ENCODE measurements at places on chromosomes 5 and 9. TPM values are rescaled to one million over a fixed set of nuclear protein-coding genes. Genes with fewer than 3 reads are reported as not detected.

DNA sequence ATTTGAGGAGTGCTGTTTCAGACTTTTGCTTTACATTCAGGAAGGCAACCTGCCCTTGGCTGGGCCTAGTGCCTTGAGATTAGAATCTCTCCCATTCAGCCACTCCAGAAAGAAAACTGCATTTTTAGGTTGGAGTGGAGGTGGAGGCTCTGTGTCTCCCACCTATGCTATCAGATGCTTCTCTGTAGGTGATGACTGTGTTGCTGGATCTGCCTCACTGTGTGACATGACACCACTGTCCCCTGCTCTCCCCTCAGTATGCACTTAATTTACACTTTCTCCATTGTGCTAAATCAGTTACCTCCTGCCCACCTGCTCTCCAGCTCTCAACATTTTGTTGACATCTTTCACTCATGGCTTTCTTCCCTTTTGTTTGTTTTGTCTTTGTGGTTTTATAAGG is 265.8 kb downstream of the TENT4A start:
- no peaks in the 10 kb centered on the region for H3K36me3 ChIP-seq
- DNase-seq = no peak
- H3K4me1 ChIP-seq = no peaks in the 10 kb centered on the region
- no peaks in the 10 kb centered on the region for H3K27me3 ChIP-seq
- H3K4me3 ChIP-seq = no peak overlapping the region
- no peak overlapping the region for H3K27ac ChIP-seq

DNA sequence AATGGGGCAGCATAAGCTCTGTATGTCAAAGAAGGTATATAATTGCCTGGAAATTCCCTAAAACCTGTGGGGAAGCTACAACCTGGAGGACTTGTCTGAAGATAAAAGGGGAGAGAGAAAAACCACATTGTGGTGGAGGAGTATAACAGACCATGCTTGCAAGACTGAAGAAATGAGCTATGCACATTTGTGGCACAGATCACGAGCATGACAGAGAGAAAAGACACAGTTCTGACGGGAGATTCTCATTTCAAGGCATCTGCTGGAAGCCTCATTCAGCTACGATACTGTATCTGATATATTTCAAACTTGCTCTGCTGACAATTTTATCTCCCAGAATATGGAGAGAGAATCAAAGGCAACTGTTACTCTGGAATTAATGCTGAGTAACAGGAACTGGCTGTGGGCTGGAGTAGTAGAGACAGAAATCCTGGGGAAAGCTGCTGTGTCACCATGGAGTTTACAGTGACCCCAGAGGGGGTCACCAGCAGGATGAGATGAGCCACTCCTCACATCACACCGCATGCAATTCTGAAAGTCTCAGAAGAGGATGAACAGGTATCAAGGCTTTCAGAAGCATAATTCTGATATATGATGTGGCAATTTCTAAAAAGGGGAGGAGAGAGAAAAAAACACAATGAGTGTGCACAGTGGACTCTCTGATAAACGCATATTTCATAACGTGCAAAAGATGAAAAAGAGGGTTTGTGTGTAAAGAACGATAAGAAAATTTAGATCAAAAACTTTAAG is 528.8 kb downstream of the IRX1 start:
- H3K36me3 ChIP-seq = no peaks in the 10 kb centered on the region
- no peak overlapping the region for H3K27ac ChIP-seq
- no peak overlapping the region for H3K4me3 ChIP-seq
- DNase-seq = no peak

- H3K4me3 ChIP-seq = no peak overlapping the region
- H3K4me1 ChIP-seq = peaks cover 8% of the 10 kb centered on the region
- no peak overlapping the region for H3K27ac ChIP-seq
- DNase-seq = no peak
- H3K27me3 ChIP-seq = no peaks in the 10 kb centered on the region
- no peaks in the 10 kb centered on the region for H3K36me3 ChIP-seq
Observed at GRCh38 chr9:126663661-126664072, 49.9 kb downstream of the LMX1B start.

- H3K36me3 ChIP-seq = no peaks in the 10 kb centered on the region
- no peak overlapping the region for H3K27ac ChIP-seq
- H3K4me3 ChIP-seq = no peak overlapping the region
Observed at GRCh38 chr5:89842531-89842930, 567.0 kb downstream of the CETN3 start.

- H3K4me1 ChIP-seq = no peaks in the 10 kb centered on the region
- H3K27ac ChIP-seq = no peak overlapping the region
- H3K4me3 ChIP-seq = no peak overlapping the region
Observed at GRCh38 chr9:107707915-107708441, 218.4 kb upstream of the KLF4 start.

DNA sequence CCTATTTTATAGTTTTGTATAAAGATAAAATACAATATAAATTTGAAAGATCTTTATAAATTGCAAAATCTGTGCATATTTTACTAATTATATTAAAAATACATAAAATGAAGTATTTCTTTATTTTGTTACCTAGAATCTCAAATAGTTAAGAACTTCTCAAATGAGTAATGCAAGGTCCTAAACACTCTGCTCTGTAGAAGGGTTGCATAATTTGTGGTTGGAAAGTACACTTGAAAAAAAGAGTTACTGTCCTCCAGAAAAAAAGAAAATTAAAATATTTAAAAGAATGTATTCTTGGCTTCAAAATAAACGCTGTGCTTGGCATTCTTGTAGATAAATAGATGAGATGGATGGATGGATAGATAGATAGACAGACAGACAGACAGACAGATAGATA is 428.8 kb upstream of the CDH6 start:
- no peaks in the 10 kb centered on the region for H3K27me3 ChIP-seq
- no peaks in the 10 kb centered on the region for H3K4me1 ChIP-seq
- no peak overlapping the region for H3K27ac ChIP-seq
- DNase-seq = no peak

DNA sequence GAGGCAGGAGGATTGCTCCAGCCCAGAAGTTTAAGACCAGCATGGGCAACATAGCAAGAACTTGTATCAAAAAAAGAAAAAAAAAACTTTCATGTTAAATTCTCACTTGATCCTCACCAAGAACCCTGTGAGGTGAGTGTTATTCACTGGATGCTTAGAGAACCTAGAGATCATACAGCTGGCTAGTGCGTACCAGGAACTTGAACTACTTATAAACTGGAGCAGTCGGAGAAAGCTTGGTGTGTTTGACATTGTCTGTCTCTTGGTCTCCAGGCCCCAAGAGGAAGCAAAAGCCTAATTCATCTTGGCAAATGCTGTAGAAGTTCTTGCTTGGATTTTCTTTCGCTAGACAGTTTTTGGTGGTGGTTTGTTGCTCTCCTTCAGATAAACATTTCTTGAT is 18.1 kb downstream of the TJP2 start:
- no peak overlapping the region for H3K4me3 ChIP-seq
- H3K27ac ChIP-seq = no peak overlapping the region
- H3K4me1 ChIP-seq = peaks cover 3% of the 10 kb centered on the region
- no peaks in the 10 kb centered on the region for H3K27me3 ChIP-seq
- H3K36me3 ChIP-seq = no peaks in the 10 kb centered on the region
- no peak for DNase-seq

GRCh38 chr9:92562461-92562967 is 26.7 kb upstream of the ECM2 start:
- no peak for DNase-seq
- H3K27me3 ChIP-seq = no peaks in the 10 kb centered on the region
- no peak overlapping the region for H3K4me3 ChIP-seq
- no peaks in the 10 kb centered on the region for H3K36me3 ChIP-seq

DNA sequence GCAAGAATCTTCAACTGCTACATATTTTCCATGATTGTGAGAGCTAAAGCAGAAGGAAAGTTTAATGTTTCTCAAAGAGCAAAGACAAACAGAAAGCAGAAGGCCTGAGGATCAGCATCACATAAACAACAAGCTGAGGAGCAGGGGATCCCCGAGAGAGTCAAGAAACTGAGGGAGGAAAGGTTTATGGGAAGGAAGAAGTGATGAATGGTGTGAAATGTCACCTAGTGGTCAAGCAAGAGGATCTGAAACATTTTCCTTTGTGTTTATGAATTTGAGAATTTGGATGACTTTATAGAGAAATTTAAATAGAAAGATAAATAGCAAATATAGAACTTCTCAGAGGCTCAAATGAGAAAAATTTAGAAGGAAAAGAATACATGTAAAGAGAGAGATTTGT is 481.9 kb downstream of the CHSY3 start:
- no peak overlapping the region for H3K27ac ChIP-seq
- no peak overlapping the region for H3K4me3 ChIP-seq
- no peaks in the 10 kb centered on the region for H3K36me3 ChIP-seq
- no peaks in the 10 kb centered on the region for H3K4me1 ChIP-seq
- no peak for DNase-seq
- H3K27me3 ChIP-seq = no peaks in the 10 kb centered on the region

DNA sequence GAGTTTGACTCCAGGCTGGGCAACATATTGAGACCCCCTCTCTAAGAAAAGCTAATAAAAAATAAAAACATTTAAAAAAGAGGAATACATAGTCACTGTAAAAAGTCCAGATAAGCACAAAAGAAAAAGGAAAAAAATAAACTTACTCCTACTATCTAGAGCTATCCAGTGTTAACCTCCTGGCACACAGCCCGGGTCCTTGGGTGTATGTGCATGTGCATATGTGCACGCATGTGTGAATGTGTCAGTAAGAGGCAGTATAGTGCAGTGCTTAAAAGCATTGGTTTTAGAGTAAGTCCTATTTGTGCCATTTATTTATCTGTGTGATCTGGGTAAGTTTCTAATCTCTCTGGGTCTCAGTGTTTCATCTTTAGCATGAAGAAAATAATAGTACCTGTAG is 26.7 kb downstream of the FAM219A start:
- DNase-seq = no peak
- no peaks in the 10 kb centered on the region for H3K27me3 ChIP-seq
- H3K4me1 ChIP-seq = no peaks in the 10 kb centered on the region
- no peak overlapping the region for H3K27ac ChIP-seq
- H3K36me3 ChIP-seq = no peaks in the 10 kb centered on the region

DNA sequence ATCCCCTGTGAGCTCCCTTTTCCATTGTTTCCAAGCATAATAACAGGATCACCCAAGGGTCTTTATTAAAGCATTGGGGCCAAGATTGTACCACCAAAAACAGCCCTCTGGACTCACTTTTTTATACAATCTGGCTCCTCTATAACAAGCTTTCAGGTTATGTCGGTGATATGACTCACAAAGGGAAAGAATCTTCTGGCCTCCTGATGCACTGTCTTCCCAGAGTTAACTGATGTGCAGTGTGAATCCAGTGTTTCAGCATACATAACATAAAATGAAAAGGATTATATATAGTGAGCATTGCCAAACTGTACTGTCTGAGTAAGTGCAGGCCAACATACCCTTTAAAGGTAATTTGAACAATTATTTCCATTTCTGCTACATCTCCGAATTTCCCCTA is 33.9 kb upstream of the MAN2A1 start:
- no peaks in the 10 kb centered on the region for H3K27me3 ChIP-seq
- no peak overlapping the region for H3K4me3 ChIP-seq

- no peak for DNase-seq
- no peaks in the 10 kb centered on the region for H3K36me3 ChIP-seq
- no peak overlapping the region for H3K4me3 ChIP-seq
- H3K4me1 ChIP-seq = no peaks in the 10 kb centered on the region
- no peak overlapping the region for H3K27ac ChIP-seq
Observed at GRCh38 chr9:134229466-134230091, 65.2 kb upstream of the RNU6ATAC start.

DNA sequence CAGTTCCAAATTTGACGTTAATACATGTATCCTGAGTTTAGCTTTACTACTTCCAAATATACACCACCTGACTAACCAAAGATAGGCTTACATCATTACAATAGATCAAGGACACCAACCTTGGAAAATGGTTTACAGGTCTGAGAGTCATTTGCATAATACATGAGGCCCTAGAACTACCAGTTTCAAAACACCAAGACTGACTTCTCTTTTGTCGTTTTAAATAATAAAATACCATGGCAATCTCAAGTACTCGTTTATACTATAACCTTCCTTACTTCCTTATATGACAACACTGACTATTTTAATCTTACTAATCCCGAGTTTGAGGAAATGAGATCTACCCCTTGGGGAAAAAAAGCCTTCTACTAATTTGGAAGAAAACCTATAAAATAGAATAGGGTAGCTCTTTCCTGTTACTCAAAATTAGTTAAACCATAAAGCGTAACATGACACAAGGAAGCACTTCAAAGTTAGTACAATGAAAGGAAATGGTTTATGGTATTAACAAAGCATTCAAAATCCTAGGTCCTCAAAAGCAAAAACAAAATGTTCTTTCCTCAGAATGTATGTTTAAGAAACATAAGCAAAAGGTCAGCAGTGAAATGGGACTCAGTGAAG is 42.1 kb downstream of the UBQLN1 start:
- DNase-seq = no peak
- no peaks in the 10 kb centered on the region for H3K4me1 ChIP-seq
- H3K4me3 ChIP-seq = no peak overlapping the region
- H3K27me3 ChIP-seq = no peaks in the 10 kb centered on the region
- no peak overlapping the region for H3K27ac ChIP-seq

- DNase-seq = no peak
- no peaks in the 10 kb centered on the region for H3K27me3 ChIP-seq
- no peaks in the 10 kb centered on the region for H3K4me1 ChIP-seq
Observed at GRCh38 chr9:82621447-82621846, 441.5 kb downstream of the RASEF start.

GRCh38 chr5:39459071-39459470 is 34.3 kb upstream of the DAB2 start:
- H3K27me3 ChIP-seq = no peaks in the 10 kb centered on the region
- H3K27ac ChIP-seq = no peak overlapping the region
- no peaks in the 10 kb centered on the region for H3K36me3 ChIP-seq
- DNase-seq = no peak
- no peak overlapping the region for H3K4me3 ChIP-seq
- no peaks in the 10 kb centered on the region for H3K4me1 ChIP-seq

DNA sequence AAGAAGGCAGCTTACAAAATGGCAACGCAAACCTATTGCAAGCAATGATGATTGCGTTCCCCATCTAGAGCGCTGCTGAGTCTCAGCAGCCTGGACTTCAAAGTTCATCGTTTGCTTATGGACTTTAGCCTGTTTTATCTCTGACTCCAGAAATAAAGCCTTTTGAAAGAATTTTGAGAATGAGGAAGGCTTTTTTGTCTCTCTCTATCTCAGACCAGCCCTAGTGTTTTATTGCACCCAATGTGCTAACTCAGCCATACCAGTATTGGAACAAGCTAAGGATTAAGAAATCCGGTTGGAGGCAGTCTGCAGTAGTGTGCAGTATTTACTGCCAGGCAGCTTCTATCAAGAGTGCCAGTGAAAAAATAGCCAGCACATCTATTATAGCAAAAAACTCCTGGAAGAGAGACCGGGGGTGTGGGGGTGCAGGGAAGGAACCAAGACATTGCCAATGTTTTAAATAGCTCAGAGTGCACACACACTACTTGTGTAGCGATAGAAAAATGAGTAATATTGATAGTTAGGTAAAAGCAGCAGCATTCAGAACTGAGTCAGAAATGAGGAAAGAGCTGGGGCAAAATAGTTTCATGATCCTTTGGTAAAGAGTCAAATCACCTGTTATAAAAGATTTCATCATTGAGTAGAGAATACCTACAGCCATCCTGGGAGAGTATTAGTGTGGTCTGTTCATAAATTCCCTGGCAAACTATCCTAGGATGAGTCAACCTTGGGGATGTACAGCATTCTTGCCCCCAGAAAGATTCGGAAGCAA is 219.0 kb downstream of the ZNF608 start:
- DNase-seq = no peak
- H3K27ac ChIP-seq = no peak overlapping the region
- H3K4me1 ChIP-seq = no peaks in the 10 kb centered on the region
- H3K4me3 ChIP-seq = no peak overlapping the region

TERT gene
- 15.5 TPM for total RNA-seq

TEX48 gene
- total RNA-seq = not detected

RANBP17 gene
- 20.0 TPM for total RNA-seq

HNRNPH1 gene
- 1,066 TPM for total RNA-seq

SMAD5 gene
- 69.3 TPM for total RNA-seq

Data from H9 (cell line).